ENCODE measurements at places on chromosomes 12 and 14.
A peak's percentile ranks its signal among the peaks of the same experiment; 100 is the strongest.

GRCh38 chr14:52268279-52269061 is 972 bp downstream of the PTGDR start:
- DNase-seq = no peak

- DNase-seq = no peak
Observed at GRCh38 chr14:27917896-27918295, 848.7 kb upstream of the FOXG1 start.

GRCh38 chr14:104358528-104359300 is 220.3 kb downstream of the KIF26A start:
- DNase-seq = no peak

GRCh38 chr14:64693810-64694165 is 10.4 kb upstream of the PLEKHG3 start:
- no peak for DNase-seq

DNA sequence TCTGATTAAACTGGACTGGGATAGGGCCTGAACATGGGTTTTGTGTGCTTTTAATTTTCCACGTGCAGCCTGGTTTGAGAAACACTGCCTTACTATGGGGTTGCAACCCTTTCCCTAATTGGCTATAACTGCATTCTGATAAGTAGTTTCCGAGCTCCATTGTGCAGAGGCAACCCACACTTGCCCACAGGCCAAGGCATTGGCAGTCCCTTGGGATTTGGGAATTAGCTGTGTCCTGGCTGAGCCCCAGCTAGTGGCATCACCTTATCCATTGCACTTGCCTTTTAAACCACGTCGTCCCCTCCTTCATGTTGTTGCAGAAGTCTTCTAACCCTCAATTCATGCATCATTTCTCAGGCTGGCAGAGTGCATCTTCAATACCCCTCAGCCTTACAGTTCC is 10.2 kb downstream of the VCPKMT start:
- no peak for DNase-seq

GRCh38 chr12:27207615-27208413 is 36.3 kb upstream of the STK38L start:
- no peak for DNase-seq

DNA sequence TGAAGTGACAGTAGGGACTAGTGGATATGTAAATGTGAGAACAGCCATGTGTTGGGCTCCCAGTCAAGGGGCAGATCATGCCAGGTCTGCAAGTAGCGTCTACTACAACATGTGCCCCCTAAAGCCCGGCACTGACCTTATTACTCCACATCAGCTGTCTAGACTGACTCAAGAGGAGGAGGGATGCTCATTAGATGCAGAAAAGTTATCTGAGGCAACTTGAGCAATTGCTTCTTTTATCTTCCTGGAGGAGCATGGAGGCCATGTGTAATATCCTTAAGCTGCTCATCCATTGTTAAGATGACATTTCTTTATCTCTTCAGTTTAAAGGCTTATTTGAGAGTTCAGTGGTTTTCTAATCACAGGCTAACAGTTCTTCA is 404.7 kb upstream of the FLRT2 start:
- no peak for DNase-seq

DNA sequence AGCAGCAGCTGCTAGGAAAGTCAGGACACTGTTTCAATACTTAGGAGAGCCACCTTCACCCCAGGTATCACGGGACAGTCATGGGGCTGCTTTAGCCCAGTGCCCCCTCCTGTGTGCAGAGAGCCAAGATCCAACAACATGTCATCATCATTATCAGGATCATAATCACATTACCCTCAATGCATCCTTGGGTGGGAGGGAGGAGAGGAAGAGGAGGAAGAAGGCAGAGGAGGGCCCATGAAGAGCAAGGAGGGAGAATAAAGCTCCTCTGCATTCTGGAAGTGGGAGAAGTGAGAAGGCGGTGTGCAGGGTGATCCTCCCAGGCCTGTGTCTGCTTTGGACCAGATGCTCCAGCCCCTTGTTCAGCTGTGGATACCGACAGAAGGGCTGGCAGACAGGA is 64.2 kb downstream of the TSPAN11 start:
- no peak for DNase-seq

- DNase-seq = no peak
Observed at GRCh38 chr14:94383777-94384176, 4.6 kb downstream of the SERPINA1 start.

GRCh38 chr12:50690925-50691324 is 73.0 kb upstream of the ATF1 start:
- peak; percentile 22 for DNase-seq

DNA sequence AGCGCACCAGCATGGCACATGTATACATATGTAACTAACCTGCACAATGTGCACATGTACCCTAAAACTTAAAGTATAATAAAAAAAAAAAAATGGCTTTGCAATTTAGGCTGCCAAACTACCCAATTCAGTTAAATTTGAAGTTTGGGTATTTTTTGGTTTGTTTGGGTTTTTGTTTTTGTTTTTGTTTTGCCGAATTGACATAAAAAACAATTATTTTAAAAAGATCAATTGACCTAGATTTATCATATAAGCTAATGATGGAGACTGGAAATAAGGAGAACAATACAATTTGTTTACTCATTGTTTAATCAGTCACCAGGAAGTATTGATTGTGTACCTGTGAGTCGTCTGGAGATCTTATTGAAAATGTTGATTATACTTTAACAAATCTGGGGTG is 62.1 kb upstream of the GARIN2 start:
- DNase-seq = no peak

DNA sequence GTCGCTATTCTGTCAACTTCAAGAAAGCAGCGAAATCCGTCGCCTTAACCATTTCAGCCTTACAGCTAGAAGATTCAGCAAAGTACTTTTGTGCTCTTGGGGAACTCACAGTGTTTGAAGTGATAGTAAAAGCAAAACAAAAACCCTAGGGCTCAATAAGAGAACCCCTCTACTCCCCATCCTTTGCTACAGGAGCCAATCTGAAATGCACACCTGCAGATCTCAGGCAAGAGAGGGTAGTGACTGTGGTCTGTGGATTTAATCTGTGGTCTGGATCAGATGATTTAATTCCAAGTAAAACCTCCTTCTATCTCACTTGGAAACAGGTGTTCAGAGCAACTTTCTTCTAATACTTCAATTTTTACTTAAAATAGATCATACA is 422.9 kb upstream of the OR4E1 start:
- DNase-seq = no peak

DNA sequence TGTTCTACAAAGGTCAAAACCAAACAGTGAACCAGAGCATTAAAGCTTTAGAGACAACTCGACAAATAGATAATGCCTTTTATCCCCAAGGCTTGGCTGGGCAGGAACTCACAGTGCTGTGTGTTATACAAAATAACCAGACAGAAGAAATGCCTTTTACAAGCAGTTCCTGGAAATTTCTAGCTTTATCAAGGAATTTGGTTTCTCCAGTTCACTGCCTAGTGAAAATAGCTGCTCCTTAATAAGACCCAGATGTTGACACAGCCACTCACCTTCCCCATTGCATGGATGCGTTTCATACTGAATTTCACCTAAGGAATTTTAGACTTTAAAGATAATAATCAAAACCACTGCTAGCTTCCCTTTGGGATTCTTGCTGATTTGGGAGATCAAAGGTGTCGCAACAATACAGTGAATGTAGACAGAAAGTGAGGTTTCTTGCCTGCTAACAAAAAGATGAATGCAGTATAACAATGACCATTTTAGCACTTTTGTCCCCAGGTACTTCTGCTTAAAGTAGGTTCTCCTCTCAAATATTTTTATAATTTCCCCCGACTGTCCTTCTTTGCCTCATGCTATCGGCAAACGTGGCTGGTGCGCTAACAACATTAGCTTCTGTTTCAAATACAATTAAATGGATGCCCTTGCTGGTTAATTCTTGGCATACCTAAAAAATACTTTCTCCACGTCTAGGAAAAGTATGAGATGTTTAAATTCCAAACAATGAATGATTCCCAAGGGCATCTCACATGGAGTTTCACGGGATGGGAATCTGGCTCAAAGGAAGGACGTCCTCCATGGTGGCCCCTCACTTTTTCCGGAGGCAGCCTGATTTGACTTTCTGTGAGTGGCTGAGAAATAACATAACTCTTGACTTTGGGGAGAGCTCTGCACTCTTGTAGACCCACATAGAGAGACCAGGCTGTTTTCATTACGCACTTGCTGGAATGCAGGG is 162.4 kb downstream of the C12orf75 start:
- DNase-seq = no peak

DNA sequence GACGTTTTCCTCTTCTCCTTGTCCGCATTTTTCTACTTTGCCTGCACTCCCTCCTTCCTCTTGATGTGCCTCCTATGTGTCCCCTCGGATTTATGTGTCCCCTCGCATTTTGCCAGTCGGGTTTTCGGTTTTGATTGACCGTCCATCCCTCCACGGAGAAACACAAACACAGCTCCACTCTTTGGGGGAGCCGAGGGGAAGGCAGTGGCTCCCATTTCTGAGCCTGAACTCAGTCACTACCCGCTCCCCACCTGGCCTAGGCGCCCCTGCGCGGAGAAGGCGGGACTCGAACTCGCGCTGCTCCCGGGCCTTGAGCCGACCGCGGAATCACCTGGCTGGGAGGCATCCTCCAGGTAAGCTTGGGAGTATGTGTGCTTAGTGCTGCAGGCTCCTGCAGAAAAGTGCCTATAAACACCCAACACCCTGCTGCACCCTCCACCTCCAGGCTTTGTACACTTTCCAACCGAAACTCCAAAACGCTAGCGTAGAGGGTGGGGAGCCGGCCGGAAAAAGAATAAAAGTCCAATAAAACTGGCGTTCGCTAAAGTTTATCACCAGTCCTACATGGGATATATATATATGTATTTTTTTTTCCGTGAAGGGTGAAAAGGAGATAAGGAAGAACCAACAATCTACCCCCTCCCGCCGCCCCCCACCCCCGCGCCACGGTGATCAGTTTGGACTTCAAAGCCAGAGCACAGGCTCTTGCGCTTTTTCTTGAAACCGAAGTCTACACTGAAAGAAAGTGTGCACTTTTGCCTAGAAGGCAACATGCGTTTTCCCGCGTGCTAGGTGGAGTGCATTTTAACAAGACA is 3.3 kb upstream of the CCND2 start:
- DNase-seq = no peak

DNA sequence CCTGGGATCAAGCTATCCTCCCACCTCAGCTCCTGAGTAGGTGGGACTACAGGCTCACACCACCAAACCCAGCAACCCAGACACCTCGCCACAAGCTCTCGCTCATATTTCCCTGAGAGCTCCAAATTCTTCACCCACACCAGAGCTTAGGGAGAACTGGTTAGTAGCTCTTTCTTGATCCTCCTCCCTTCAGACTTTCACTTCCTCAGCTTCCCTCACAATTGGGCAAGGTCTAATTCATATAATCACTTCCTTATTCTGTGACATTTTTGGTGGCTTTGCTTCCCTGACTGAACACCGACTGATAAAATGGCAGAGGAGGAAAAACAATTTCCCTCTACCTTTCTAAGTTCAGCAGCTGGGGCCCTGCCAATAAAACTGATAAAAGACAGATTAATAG is 88.5 kb downstream of the GXYLT1 start:
- DNase-seq = no peak

- DNase-seq = peak; percentile 42
Observed at GRCh38 chr14:70448633-70449340, 3.2 kb upstream of the ADAM21 start.

DNA sequence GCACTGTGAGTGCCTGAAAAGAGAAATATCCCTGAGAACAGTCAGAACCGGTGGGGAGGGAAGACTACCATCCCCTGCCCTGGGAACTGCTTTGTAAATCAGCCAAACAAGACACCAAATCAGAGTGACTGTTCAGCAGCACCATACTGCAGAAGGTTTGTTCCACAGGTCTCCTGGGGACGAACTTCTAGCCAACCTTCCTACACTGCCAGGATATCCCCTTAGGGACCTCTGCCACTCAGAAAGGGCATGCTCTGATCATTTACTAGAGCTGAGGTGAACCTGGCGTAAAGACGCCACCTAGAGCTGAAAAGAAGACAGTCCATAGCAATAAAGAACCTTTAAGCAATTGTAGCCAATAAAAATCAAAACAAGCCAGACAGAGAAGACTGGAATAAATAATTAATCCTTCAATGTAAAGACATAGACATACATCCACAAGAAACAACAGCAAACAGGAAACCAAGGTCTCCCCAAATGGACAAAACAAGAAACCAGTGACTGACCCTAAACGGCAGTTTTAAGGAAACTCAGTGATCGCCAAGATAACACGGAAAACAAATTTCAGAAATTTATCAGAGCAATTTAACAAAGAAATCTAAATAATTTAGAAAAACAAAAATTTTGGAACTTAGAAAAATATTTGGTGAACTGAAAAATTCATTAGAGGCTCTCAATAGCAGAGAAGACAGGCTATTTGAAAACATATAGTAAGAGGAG is 228.1 kb upstream of the AMIGO2 start:
- DNase-seq = peak; percentile 27

DNA sequence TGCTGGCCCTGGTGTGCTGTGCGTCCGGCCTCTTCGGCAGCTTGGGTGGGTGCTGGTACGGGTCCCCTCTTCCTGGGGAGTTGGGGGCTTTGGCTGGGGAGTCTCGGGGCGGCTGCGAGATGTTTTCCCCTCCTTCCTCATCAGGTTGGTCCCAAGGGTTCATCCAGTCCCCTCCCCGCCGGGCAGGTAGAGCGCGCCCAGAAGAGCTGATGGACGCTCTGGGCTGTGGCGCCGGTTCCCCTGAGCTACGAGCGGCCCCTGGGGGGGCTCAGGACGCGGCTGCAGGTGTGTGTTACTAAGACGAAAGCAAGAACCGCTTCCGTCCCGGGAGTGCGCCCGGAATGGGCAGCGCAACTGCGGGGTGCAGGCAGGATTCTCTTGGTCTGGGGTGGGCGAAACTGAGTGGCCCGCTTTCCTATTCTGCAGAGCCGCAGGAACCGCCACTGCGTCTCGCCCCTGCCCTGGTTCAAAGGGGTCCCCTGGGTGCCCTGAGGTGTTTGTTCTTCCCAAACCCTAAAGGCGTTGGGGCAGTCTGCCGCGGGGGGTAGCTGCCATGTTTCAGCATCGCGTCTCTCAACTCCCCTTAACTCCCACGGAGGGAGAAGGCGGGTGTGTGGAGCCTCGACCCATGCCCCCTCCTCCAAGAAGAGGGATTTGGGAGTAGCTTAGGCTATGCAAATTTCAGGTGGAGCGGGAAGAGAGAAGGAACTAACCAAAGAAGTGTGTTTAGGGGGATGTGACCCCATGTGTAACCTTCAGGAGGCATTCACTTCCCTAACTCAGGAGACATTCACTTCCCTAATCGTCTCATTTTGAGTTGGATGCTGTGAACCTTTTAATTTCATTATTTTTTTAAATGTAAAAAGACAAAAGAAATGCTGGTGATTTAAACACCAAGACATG is 1.2 kb downstream of the SLC24A4 start:
- DNase-seq = no peak

- DNase-seq = no peak
Observed at GRCh38 chr12:42588524-42589464, 752 bp downstream of the PRICKLE1 start.

GRCh38 chr12:116236976-116237375 is 40.5 kb downstream of the MED13L start:
- no peak for DNase-seq

DNA sequence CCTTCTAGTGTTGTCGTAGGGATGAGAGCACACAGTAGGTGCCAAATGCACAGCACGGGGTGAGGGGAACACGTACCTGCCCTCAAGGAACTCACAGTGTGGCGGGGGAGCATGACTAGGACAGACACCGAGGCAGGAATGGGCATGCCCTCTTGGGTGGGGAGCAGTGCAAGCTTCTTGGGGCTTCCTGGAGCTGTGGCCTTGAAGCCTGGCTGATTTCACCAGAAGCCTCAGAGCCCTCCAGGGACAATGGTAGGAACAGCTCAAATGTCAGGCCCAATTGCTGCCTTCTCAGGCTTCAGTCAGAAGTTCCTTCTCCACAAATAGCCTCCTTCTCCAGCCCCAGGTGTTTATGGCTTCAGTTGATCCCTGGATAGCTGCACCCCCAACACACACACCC is 43.4 kb downstream of the TEAD4 start:
- DNase-seq = no peak

- no peak for DNase-seq
Observed at GRCh38 chr12:28130625-28131598, 59.3 kb upstream of the CCDC91 start.

Data from SJCRH30 (cell line).